ENCODE measurements at places on chromosomes 13 and 19.
A peak's percentile ranks its signal among the peaks of the same experiment; 100 is the strongest.

- peak; percentile 15 for DNase-seq
These were observed 687 bp downstream of the MATK start for GRCh38 chr19:3785451-3785937.

GRCh38 chr13:111043575-111043982 lies 71.5 kb upstream of the ARHGEF7 start:
- no peak for DNase-seq

DNA sequence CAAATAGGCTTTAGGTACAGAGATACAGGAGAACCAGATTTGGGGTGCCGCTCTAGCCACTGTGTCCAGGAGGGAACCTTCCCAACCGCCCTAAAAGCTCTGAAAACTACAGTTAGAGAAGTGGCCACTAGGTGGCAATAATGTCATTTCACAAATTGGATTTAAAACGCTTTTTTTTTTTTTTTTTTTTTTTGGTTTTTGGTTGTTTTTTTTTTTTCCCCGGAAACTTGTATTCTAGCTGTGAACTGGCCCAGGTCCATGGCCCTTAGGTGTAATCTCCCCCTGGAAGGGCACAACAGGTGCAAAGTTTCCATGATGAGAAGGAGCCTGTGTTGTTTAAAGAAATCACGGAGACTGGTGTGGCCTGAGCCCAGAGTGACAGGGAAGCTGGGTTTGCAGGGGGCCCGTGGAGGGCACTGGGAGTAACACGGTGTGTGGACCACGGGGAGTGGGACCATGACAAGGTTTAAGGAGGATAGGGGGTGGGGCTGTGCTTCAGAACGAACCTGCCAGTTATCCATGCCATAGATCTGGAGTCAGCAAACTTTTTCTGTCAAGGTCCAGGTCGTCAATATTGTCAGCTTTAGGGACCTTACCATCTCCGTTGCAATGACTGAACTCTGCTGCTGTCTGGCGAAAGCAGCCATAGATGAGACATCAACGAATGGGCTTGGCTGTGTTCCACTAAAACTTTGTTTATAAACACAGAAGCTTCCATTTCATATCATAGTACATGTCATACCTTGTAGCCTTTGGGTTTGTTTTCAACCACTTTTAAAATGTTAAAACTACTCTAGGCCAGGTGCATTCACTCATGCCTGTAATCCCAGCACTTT lies 10.1 kb downstream of the OR1I1 start:
- no peak for DNase-seq

GRCh38 chr19:1567116-1567847 lies 843 bp downstream of the MEX3D start:
- no peak for DNase-seq

DNA sequence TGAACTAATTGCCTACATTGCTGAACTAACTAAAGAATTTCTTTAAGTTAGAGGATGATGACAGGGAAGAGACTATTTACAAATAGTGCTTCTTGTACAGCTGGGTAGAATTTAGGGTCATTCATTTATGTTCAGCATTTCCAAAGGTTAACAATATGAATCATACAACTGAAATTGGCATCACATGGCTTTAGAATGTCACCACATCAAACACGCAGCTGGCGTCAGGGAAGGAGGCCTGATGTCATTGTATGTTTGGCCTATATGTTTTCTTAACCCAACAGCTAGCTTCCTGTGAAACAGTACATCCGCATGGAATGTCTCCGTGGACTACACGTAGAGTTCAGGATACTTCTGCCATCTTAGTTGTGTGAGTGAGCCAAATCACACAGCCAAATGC lies 99.0 kb upstream of the TNFSF11 start:
- DNase-seq, result no peak

GRCh38 chr13:48125794-48126228 lies 30.9 kb upstream of the MED4 start:
- no peak for DNase-seq

- no peak for DNase-seq
These were observed 965.0 kb upstream of the SPRY2 start for GRCh38 chr13:81305928-81306327.

GRCh38 chr13:28820099-28821051 lies at the start of gene MTUS2:
MTUS2 (plus strand) TSS chr13:28820339.
- DNase-seq, result no peak

DNA sequence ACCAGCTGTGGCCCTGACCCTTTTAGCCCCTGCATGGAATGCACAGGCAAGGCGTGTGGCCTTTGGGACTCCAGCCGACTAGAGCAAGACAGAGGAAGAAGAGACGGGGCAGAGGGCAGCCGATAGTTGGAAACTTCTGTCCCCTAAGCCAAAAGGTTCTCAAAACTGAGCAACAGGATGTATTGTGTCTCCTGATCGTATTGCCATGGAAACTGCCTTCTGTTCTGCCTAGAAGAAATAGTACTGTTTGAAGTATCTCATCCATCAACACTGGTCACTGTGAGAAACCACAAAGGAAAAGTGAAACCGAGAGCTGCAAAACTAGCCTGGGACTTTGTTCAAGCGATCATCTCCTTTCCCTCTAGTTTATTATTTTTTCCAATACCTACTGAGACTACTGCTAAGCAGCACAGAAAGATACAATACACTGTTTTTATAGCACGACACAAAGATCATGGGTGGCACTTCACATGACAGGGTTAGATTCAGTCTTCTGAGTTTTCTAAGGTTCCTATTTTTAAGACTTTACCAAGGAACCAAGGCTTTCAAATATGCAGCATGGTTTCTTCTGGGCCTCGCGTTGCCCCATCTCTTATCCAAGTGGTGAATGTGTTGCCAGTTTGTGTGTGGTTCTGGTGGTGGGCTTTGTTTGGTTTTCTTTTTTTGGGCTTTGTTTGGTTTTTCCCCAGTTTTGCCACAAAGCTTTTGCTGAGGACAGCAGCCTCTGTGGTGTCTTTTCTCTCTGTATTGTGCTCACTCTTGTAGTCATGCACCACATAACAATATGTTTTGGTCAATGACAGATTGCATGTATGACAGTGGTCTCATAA lies 49.3 kb upstream of the GPR183 start:
- no peak for DNase-seq

DNA sequence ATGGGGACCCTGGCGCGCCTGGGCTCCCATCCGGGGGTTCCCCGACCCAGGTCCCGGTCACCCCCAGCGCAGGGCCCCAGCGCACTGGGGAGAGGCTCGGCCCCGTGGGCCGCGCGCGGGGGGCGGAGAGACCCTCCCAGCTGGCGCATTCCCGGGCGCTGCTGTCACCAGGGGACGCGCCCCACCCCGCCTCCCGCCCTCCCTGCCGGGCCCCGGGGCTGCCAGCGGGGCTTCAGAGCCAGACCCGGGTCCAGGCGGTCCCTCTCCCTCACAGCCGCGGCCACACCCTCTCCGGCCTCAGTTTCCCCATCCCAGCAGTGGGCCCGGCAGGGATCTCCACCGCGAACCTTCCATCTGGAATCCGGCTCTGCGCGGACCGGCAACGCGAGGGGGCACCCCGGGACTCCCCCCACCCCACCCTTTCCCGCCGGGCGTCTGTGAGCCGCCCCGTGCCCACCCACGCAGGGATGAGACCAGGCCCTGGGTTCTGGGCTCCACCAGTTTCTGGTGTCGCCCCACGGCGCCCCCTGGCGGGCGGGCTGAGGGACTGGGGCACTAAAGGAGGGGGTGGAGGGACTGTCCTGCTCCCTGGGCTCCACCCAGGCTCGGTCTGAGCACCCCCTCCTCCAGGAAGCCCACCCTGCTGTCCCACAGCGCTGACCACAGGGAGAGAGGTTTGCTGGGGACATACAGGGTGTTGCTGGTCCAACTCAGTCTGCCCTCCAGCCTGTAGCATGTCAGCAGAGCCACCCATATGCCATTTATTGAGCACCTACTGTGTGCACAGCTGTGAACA lies 878 bp upstream of the ADAMTSL5 start:
- DNase-seq, result peak; percentile 24

Data from stimulated activated CD8-positive, alpha-beta memory T cell treated with anti-CD3 and anti-CD28 coated beads, Interleukin-4, amount 100 ng/mL, for 4 hours (primary cell).